Keratinocyte (primary cell): ENCODE measurements at places on chromosomes 4 and X.

DNA sequence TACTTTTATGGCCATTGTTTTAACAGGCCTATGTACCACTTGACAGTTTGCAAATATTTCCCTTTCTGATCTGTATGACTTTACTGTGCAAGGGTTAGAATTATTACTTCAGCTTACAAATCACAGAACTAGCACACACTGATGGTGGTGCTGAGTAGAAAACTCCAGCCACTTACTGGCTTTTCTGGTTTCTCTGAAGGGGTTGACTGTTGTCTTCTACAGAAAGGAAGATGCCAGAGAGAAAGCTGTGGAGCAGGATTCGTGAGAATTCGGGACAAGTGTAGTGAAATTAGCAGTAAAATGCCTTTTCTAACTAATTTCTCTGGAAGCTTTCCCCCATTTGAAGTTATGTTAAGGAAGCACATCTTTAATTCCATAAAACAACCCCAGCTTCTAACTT lies 46.6 kb upstream of the GK2 start:
- no peak for DNase-seq

GRCh38 chr4:1870578-1871443 lies at the start of gene NSD2:
Gene NSD2 (plus strand): TSS chr4:1871393. CDS start chr4:1900655, 29,262 bp downstream.
- no peak for DNase-seq

- no peak for DNase-seq
Observed at GRCh38 chrX:154030715-154031305, 11.1 kb upstream of the IRAK1 start.

- no peak for DNase-seq
Observed at GRCh38 chr4:128601991-128602695, 207.4 kb upstream of the JADE1 start.

GRCh38 chr4:23956601-23957364 lies 66.9 kb upstream of the PPARGC1A start:
- no peak for DNase-seq

DNA sequence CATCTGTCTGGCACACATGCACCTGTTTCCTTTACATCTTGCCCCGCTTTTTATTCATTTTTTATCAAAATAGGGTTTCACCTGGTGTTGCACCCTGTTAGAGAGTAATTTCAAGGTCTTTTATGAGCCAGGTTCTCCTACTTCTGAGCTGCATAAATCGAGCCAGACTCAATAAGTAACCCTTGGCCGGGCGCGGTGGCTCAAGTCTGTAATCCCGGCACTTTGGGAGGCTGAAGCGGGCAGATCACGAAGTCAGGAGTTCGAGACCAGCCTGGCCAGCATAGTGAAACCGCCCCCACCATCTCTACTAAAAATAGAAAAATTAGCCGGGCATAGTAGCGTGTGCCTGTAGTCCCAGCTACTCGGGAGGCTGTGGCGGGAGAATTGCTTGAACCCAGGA lies 1.0 kb upstream of the PPP2R3B start:
- no peak for DNase-seq

DNA sequence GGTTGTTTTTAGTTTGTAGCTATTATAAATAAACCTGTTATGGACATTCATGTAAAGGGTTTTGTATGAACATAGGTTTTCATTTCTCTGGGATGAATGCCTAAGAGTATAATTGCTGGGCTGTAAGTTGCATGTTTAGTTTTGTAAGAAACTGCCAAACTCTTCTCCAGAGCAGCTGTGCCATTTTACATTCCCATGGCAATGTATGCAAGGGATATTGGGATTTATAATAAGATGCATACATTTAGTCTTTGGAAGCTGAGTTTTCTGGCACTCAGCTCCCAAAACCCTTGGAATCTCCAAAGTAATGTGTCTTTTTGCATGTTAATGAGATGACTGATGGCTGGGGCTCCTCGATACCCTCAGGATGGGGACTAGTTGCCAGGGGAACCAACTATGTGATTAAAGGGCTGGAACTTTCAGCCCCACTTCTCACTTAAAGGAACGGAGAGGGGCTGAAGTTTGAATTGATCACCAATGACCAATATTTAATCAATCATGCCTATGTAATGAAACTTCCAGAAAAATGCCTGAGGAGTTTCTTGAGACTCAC lies 44.0 kb downstream of the SERTM2 start:
- DNase-seq, result no peak

DNA sequence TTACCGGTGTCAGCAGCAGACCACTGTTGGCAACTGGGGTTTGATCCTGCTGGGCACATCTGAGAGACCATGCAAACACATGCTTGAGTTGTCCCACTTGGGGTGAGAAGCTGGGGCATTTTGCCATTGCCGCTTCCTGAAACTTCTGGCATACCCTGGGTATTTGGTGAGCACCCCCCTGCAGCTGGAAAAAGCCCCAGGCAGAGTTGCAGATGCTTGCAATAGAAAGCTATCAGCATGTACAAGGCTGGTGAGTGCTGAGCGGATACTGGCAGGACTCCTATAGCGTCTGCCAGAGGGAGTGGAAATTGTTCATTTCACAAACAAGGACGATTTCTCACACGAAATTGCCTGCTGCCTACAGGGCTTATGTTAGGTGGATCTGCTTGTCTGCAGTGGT lies 32.3 kb downstream of the SUPT20HL1 start:
- no peak for DNase-seq

GRCh38 chrX:44483965-44484606 lies 58.6 kb downstream of the FUNDC1 start:
- no peak for DNase-seq

DNA sequence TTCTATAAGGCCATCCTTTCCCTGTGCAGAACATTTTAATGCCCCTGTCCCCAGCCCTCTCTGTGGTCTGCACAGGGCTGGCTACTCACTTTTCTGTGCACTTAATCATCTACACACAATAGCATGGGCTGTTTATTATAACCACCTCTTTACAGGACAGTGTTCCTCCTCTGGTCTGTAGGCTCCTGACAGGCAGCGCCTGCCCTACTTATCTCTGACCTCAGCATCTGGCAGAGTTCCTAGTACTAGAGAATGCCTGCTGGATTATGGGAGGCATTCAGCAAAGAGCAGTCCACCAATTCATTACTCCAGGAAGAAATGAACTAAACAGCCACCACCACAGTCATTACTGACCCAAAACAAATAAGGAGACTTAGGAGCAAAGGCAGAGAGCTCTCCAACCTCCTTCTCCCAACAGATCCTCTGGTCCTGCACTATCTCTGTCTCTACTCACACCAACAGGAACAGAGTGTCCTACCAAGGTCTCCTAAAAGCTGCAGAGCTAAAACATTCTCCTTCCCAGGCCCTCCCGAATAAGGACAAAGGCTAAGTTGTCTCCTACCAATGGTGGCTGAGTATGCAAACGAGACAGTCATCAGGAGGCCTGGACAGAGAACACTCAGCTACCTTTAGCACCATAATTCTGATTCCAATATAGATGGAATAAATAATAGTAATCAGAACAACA lies 279.2 kb downstream of the QDPR start:
- DNase-seq, result no peak

DNA sequence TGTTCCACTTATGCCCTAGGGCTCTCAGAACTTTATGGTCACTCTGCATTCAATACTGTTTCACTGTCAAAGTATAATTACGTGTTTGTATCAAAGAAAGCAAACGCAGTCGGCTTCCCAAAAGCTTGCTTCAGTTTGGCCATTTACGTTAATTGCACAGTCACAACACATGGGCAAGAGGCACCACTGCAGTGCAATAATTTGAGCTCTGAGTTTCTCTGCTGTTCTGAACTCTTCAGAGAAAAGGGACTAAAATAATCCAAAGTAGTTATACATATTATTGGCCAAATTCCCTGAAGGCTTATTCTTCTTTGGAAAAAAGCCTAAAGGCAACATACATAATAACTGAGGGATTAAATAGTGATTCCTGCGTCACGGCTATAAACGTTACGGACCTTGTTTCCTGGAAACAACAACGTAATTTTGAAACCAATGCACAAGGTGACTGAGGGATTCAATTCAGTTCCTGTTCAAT lies 51.3 kb downstream of the RNF150 start:
- DNase-seq, result no peak

DNA sequence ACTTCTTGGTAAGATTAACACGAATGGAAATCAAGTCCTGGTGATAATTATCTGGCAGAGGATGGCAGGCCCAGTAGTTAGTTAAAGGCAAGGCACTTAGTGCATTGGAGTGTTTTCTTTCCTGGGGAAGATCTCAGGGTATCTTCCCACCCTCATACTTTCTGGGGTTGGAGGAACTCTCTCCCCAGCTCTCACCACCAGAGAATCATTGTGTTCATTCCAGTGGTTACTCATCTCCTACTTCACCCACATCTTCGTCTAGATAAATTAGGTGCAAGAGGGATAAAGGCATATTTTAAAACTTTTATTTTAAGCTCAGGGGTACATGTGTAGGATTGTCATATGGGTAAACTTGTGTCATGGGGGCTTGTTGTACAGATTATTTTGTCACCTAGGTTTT lies 67.5 kb upstream of the SH3RF1 start:
- no peak for DNase-seq
